ENCODE measurements at places on chromosomes 13 and 19.

- no peak for DNase-seq
Observed at GRCh38 chr19:55831846-55832245, at the start of gene NLRP11. Gene NLRP11, minus strand, starts transcription at chr19:55831999. Its CDS starts 13,825 bp downstream, at chr19:55818174.

DNA sequence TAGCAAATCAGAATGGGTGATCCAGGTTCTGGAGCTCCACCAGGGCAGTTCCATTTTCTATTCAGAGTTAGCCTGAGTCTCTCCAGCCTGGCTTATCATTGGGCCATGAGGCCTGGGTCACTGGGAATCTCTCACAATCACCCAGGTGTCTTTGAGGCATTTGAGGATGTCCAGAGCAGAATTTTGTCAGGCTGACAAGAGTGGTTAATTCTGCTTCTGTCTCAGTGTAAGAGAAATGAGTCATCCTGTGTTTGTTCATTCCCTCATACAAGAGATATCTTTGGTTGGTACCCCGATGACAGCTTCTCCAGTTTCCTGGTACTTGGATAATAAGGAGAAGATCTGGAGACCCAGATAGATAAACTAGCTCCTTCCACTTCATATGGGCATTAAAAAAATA lies 10.4 kb downstream of the ZNF93 start:
- DNase-seq = no peak

- no peak for DNase-seq
Observed at GRCh38 chr13:79155883-79156282, 250.2 kb downstream of the RBM26 start.

DNA sequence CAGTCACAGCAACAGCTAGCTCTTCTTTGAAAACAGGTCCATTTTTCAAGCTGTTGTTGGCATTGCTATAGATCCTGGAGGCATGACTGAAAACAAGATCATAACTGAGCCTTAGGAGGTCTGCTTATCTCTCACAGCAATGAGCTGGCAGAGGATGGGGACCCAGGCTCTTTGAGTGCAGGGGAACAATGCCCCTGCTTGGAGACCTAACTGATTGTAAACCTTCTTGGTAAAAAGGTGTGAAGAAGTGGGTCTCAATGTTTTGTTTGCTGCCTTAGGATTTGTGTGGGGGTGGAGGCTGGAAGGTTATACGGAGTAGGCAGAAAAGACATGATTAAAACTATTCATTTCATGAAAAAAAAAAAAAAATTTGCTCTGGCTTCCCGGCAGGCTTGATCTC lies 94.6 kb downstream of the EFNB2 start:
- no peak for DNase-seq

DNA sequence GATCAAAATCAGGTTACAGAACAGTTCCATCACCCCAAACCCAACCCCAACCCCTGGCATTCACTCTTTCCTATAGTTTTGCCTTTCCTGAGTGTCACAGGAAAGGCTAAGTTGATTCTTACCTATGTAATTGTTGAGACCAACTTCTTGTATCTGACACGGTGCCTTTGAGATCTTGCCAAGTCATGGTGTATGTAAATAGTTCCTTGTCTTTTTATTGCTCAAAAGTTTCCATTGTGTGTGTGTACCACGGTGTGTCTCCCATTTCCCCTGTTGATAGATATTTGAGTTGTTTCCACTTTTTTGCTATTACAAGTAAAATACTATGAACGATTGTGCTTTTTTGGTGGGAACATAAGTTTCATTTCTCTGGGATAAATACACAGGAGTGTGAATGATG lies 3.3 kb upstream of the IGFL2 start:
- no peak for DNase-seq

GRCh38 chr19:7833225-7834099 lies 3.4 kb downstream of the EVI5L start:
- no peak for DNase-seq

- DNase-seq = no peak
Observed at GRCh38 chr13:99995589-99996380, 14.2 kb downstream of the ZIC2 start.

DNA sequence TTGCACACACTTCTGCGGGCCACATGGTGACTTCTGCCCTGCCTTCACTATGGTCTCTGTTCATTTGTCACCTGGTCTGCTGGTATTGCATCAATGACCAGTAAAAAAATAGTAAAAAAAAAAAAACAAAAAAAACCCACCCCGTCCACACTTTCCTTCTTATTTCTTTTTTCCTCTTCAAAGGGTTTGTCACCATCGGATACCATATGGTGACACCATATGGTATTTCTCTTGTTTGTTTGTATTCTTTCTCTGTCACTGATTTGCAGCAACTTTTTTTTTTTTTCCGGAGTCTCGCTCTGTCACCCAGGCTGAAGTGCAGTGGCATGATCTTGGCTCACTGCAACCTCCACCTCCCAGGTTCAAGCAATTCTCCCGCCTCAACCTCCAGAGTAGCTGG lies 26.2 kb upstream of the OR7C2 start:
- no peak for DNase-seq

- DNase-seq = no peak
Observed at GRCh38 chr19:2239771-2240770, 3.4 kb downstream of the SF3A2 start.

GRCh38 chr19:46753420-46754155 lies 7.3 kb upstream of the STRN4 start:
- DNase-seq = peak; percentile 73

DNA sequence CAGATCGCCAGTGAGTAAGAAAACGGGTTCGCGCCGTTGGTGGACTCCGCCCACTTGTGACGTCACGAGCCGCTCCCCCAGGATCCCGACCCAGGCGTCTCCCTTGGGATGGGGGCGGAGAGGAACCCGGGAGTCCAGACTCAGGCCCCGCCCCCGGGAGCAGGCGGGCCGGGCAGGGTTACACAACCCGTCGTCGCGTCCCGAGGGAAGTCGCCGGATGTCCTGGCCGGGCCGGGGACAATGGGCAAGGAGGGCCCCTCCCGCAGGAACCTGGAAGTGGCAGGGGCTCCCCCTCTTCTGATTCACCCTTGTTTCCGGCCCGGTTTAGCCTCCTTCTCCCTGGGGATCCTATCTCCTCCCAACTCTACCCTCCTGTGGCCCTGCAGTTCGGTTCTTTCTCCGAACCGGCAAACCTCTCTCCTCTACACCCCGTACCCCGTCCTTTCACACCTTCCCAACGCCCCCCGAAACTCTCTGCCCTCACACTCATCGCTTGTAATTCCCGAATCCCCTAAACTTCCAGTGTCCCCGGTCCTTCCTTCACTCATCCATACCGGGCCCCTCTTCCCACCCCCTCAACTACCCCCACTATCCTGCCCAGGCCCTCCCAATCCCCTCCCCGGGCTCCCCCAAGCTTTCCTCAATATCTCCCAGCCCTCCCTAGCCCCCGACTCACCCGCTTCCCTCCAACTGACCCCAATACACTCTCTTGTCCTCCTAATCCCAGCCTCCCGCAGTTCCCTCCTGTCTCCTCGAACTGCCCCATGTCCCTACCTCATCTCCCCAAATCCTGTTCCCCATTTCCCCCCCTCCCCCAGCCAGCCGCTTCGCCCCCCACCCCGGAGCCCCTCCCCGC lies 20.0 kb upstream of the ERCC1 start:
- peak; percentile 84 for DNase-seq

GRCh38 chr13:45055902-45056648 lies 64.2 kb upstream of the GTF2F2 start:
- DNase-seq = no peak

- no peak for DNase-seq
Observed at GRCh38 chr13:83879431-83880171, 2.7 kb downstream of the SLITRK1 start.

DNA sequence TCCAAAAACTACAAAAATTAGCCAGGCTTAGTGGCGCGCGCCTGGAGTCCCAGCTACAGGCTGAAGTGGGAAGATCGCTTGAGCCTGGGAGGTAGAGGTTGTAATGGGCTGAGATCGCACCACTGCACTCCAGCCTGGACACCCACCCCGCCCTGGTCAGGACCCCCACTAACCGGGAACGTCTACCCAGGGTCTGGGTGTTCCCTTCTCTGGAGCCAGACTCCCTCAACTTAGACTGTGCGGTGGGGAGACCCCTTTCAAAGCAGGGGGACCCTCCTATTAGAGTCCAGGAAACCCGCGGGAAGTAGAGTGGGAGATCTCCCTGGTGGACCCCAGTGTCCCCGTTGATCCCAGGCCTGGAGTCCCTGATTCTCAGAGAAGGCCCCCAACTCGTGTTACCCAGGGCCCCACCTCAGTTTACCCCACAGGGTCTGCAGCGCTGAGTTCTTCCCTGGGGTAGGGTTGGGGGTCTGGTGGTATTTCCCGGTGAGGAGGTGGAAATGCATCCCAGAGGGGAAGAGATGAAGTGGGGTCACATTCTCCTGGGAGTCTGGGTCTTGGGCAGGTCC lies 6.1 kb upstream of the ARRDC2 start:
- DNase-seq = no peak

DNA sequence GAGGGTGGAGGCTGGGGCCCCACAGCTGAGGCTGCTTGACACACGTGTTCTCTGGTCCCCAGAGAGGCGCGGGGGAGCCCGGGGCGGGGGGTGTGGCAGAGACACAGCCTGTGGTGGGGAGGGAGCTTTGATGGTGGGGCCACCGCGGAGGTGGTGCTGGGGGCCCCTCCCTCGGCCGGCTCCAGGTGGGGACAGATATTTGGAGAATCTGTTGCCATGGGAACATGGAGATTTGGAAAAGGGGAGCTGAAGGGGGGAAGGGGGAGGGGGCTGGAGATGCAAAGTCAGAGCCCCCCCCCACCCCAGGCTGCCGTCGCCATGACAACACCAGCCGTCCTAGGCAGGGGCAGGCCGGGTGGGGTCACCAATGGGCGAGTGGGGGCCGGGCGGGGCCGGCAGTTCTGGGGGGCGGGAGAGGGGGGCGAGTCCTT lies 1.2 kb downstream of the PRKCG start:
- no peak for DNase-seq

DNA sequence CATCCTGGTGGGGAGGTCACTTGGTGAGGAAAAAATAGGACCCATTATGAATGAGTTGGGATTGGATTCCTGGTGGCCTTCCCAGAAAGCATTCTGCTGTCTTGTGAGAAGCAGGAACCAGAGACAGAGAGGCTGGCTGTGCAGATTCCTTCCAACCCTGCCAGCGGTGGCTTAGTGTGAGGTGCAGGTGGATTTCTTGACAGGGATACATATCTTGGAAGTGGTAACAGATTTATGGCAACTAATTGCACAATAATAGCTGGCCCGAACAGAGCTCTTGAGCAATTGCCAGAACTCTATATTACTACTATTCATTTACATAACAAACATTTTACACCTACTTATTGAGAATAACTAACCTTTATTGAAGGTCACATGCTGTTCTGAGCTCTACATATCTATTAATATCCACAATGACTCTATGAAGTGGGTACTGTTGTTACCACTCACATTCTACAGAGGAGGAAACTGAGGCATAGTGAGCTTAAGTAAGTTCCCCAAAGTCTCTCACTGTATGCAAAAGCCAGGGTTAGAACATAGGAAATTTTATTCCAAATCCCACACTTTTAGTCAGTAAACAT lies 173.9 kb upstream of the SERP2 start:
- no peak for DNase-seq

DNA sequence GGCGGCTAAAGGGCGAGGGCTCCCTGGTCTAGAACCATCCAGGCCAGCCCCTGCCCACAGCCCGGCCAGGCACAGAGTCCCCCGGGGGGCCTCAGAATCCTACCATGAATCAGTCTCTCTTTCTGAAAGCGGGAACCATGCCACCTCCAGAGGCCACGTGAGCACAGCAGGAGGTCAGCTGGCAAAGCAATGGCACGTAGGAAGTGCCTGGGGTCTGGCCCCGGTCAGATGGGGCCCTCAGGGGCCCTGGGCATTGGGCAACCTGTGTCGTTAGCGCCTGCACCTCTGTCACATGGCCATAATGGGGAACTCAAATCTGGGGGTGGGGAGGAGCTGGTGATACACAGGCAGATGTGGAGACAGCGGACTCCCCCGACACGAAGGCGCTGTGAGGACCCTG lies 8.8 kb downstream of the MFSD12 start:
- DNase-seq = no peak

DNA sequence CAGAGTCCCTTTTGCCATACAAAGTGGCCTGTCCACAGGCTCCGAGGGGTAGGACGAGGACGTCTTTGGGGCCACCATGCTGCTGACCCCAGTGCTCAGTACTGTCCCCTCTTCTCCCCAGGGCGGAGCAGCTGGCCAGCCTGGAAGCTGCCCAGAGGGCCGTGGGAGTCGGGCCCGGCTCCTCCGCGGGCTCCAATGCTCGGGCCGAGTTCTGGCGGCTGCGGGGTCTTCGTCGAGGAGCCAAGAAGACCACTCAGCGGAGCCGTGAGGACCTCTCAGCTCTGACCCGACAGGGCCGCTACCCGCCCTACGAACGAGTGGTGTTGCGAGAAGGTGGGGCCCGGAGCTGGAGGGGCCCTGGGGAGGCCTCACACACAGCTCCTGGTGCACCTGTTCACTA lies 21.1 kb downstream of the APBA3 start:
- no peak for DNase-seq

- no peak for DNase-seq
Observed at GRCh38 chr13:32472194-32472621, 44.3 kb upstream of the N4BP2L1 start.
